ENCODE measurements at places on chromosomes 13 and 19.

DNA sequence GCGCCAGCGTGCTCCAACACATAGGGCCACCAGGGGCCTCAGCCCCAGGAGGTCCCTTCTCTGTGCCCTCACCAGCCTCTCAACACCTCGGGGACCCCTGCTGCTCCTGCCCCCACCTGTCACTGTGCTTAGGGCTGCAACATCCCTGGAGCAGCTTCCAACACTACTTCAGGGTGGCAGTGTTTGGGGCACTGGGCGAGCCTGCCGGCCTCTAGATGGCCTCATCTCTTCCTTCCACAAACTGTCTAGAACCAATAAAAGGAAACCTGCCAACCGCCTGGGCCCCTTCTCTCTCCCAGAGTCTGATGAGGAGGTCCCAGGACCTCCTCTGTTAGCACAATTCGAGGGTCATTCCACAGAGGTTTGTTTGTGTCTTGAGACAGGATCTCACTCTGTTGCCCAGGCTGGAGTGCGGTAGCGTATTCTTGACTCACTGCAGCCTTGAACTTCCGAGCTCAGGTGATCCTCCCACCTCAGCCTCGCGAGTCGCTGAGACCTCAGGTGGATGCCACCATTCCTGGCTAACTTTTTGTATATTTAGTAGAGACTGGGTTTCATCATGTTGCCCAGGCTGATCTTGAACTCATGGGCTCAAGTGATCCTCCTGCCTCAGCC, 10.1 kb upstream of the SHD start:
- DNase-seq, result no peak

DNA sequence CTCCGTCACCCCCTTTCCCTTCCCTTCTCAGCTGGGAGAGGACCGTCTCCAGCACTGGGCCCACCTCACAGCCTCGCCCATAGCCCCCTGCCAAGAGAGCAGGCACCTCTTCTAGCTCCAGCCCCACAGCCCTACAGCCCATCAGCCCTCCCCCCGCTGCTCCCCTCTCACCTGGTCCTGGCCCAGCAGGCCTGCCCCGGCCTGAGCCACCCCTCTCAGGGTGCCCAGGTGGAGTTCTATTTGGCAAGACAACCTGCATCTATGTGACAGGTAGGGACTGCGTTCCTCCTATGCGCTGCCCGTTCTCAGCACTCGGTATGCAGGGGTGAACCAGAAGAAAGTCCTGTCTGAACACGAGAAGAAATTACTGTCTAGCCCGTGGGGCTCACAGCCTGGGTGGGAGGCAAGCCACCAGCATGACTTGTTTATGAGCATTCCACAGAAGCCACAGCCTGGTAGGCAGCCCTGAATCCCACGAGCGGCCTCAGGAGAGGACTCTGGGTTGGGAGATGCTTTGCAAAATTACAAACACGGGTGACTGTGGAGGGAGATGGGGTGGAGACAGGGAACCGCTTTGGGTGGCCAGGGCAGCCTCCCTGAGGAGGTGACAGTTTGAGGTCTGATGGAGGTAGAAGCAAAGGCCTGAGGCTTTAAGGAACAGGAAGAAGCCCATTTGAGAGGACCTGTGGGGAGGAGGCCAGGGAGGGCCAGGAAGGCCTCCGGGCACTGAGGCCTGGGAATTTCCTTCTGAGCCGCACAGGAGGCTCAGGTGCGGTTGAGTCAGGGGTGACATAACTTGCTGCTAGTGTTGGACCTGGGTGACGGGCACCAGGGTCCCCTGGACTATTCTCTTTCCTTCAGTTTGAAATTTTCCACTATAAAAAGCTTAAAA, 1.2 kb upstream of the PLEKHF1 start:
- DNase-seq, result no peak

- no peak for DNase-seq
Observed at GRCh38 chr19:41753936-41754529, 1.3 kb upstream of the CEACAM6 start.

GRCh38 chr13:38173403-38173802, 176.2 kb upstream of the UFM1 start:
- DNase-seq, result no peak

- no peak for DNase-seq
Observed at GRCh38 chr13:27956576-27957300, 12.4 kb downstream of the CDX2 start.

- no peak for DNase-seq
Observed at GRCh38 chr19:45613926-45614725, 12.1 kb upstream of the GPR4 start.

GRCh38 chr19:11581740-11582139, 4.3 kb upstream of the ACP5 start:
- DNase-seq, result no peak

- no peak for DNase-seq
Observed at GRCh38 chr19:54577334-54577733, 3.7 kb downstream of the LILRA2 start.

DNA sequence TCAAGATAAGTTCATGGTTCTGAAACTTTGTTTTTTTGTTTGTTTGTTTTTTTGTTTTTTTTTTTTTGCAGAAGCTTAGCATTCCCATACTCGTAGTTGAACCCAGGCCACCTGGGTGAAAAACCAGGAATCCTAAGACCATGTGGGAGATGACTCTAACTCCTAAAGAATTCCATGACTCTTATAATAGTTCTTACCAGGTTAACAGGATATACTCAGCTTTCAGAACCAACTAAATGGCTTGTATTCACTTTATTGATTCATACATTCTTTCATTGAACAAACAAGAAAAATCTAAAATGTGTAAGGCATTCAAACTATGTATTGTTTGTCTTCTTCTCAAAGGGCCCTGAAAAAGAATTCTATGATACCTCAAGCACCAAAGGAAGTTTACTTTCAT, 40.5 kb upstream of the KLF5 start:
- no peak for DNase-seq

DNA sequence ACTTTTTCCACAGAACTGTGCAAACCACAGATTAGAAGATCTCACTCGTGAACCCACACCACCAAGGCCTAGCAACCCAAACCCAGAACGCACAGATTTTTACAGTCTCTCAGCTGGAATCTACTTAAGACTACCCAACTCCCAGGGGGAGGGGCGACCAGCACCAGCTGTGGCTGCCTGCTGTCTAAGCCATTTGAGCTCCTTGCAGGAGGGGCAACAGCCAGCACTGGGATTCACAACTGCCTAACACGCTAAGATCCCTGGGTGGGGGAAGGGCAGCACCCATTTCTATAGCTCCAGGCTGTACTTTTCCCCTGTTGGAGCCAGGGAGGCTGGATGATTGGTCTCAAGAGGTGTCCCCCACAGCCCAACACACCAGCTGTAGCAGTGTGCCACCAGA, 368.8 kb downstream of the SUCLA2 start:
- no peak for DNase-seq

DNA sequence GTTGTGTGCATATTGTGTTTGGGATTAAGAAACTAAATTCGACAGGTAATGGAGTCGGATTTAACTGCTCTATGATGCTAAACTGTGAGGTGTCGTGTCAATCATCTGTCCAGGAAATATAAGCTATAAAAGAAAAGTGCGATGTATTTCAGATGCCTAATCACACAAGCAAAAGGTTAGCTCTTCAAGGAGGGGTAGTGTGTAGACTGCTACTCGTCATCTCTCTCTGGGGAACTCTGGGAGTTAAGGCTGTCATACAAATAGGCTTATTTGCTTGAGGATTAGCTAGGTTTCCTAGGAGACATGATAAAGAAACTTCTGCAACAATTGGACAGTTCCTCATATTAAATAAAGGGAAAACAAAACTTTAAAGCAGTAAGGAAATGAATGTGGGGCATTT, 462.1 kb downstream of the OLFM4 start:
- DNase-seq, result no peak

- DNase-seq, result peak; percentile 91
Observed at GRCh38 chr19:48290771-48291488, 21.0 kb downstream of the ZNF114 start.

- no peak for DNase-seq
Observed at GRCh38 chr13:21719463-21719862, 48.6 kb downstream of the FGF9 start.

GRCh38 chr19:51020988-51021651, 1.6 kb upstream of the KLK10 start:
- peak; percentile 15 for DNase-seq

DNA sequence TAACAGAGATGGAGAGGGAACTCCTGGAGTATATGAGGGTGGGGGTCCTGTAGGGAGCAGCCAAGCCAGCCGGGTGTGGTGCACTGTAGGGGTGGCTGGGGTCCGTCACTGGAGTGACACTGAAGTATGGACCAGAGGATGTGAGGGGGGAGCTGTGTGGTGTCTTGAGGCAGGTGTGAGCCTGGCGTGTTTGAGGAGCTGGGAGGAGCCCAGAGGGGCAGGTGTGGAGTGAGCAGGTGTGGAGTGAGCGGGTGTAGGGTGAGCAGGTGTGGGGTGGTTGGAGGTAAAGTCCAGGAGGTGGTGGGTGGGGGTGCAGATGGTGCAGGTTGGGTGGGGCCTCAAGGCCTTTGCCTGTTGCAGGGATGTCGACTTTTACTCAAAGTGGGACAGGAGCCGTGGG, 5.9 kb downstream of the B3GNT8 start:
- no peak for DNase-seq

- peak; percentile 90 for DNase-seq
Observed at GRCh38 chr19:18388100-18388959, 2.4 kb downstream of the GDF15 start.

DNA sequence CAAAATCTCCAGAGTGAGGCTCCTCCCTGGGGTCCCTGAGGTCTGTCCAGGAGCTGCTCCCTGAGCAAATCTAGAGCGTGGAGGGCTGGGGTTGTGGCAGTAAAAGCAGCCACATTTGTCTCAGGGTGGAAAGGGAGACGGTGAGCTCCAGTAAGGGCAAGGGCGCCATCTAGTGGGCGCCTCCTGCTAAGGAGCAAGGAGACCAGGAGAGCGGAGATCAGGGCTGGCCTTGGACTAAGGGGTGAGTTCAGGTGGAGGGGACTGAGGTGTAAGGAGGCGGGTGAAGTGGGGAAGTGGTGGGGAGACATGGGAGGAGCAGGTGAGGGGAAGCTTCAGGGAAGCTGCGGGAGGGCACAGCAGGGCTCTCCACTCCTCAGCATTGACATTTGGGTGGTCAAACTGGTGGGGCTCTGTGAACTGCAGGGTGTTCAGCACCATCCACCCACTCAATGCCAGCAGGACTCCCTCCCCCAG, 5.3 kb upstream of the CEACAM21 start:
- DNase-seq, result peak; percentile 77

GRCh38 chr13:47545201-47546024, 455.7 kb downstream of the SUCLA2 start:
- DNase-seq, result peak; percentile 15

GRCh38 chr13:98824376-98825160, 72.1 kb upstream of the SLC15A1 start:
- no peak for DNase-seq

DNA sequence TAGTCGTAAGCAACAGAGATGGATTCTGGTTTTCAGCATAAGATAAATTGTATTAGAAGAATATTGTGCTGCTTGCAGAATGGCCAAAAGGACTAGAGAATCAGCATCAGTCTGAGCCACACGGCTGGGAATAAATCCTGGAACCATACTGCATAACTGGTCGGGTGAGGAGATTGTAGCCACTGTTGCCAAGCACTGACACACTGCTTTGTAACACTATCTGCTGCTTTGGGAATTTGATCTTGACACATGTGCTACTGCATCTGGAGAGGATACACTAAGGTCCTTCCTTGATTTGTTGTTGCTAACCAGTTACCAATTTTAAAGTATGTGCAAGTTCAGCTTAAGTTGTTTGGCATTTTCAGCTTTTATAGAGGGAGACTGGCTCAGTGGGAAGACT, 1.9 kb downstream of the HNRNPA1L2 start:
- DNase-seq, result no peak

- peak; percentile 57 for DNase-seq
Observed at GRCh38 chr19:54517483-54517882, 14.9 kb downstream of the LAIR2 start.

GRCh38 chr13:26299168-26299750, 45.3 kb downstream of the CDK8 start:
- no peak for DNase-seq

- DNase-seq, result no peak
Observed at GRCh38 chr19:7236153-7236552, 58.1 kb downstream of the INSR start.

DNA sequence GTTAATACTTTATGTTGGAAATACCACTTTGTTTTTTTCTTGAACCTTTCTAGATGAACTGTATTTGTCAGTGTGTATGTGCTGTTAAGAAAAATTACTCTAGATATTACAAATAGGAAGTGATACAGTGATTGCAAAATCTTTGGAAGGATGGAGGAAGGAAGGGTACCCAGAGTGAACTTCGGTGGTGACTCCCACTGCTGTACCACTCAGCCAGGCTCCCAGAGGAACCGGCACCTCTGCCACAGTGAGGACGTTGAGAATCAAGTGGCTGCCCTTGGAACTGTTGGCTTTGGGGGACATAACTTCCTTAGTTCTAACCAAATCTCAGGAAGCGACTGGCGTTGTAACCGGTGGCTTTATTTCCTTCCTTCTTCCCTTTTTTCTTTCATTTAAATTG, 184.7 kb downstream of the PCCA start:
- no peak for DNase-seq

DNA sequence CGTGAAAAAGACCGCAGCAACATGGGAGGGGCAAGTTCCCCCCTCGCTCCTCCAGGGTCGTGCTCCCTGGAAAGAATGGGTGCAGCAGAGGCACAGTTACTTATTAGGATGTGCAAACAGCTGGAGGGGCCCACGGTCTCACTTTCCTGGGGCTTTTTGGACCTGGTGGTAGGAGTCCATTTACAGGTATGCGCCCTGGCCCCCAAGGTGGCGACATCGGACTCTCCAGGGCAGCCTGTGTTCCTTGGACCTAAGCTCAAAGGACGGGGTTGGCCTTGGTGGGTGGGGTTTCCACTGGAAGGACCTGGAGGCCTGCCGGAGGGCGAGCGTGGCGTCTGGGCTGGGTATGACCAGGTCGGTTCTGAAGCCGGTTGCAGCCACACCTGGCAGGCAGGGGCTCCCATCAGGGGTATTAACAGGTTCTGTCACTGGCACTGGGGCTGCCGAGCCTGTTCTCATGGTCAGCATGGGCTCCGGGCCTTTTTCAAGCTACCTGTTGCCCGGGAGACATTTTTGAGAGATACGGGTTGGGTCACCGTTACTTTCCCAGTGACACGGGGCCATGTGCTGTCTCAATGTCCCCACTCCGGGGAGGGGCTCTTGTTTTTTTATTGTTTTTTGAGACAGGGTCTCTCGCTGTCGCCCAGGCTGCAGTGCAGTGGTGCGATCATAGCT, 5.9 kb downstream of the ZFR2 start:
- DNase-seq, result no peak

Measured in hindlimb muscle (tissue), 1 donor.